Stimulated activated CD4-positive, alpha-beta T cell treated with anti-CD3 and anti-CD28 coated beads, Interleukin-12 subunit alpha, Interleukin-12 subunit beta, amount 100 ng/mL, for 4 hours (primary cell): ENCODE measurements at places on chromosomes 4 and X.

- DNase-seq: no peak
Observed at GRCh38 chrX:3317191-3317718, 29.2 kb downstream of the MXRA5 start.

DNA sequence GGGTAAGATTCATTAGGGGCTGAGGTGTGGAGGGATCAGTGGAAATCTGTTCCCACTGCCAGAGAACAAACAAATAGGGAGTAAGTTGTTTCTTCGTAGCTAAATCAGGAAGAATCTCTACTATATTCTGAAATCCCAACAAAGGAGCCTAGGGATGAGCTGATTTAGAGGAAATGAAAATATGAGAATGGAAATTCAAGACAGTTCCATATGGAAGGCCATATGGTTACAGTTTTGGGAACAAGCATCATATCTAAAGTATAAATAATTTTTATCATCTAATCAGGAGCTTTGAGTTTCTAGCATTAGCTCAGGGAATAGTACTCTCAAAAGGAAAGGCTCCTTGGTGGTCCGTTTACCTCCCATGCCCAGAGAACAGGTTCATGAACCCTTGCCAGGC lies 218.2 kb downstream of the AASDH start:
- no peak for DNase-seq

GRCh38 chrX:137823257-137823656 lies 257.3 kb downstream of the ZIC3 start:
- no peak for DNase-seq

DNA sequence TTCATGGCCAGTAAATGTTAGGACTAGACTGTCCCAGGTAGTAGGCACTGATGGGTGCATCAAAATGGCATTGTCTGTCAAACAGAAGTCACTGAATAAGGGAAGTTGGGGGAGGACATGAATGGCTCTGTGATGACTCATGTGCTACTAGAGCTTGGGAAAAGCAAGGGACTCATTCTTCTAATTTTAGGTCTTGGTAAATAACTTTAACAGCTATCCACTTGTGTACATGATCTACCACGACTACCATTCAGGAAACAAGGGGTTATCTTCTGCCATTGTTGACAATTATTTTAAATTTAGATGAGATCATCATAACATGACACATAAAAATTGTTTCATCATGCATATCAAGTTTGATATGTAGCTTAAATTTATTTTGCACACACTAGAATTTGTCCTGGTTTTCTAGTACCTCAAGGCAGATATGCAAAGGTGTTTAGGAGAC lies 6.3 kb downstream of the AREG start:
- no peak for DNase-seq

DNA sequence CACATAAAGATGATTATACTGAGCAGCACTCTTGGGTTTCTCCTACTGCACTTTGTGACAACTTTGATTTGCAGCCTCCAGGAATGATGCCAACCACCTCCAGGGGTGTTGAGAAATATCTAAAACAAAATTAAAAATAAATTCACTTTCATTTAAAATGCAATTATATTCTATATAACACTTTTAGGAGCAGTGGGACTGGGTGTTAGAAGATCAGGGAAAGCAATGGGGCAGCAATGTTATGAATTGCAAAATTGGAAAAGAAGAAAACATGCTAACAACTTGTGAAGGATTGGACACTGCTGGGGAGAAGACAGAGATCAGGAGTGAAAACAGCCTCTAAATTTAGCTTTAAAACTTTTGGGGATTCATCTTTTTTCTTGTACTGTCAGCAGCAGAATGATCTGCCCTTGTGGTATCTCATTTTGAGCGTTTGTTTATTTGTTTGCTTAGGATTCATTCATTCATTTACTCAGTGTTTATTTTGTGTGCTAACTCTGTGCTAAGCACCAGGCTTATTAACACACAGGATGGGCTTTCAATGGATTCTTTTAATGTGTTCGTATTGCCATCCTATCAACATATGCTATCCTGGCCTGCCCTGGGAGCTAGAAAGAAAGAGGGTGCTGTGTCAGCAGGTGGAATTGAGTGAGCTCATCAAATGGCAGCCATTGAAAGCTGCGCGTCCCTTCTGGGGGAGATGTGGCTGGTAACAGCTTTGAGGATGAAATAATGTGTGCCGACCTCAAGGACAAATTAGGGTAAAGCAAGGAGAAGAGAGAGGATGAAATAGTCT lies 96.5 kb downstream of the FRMPD4 start:
- no peak for DNase-seq

DNA sequence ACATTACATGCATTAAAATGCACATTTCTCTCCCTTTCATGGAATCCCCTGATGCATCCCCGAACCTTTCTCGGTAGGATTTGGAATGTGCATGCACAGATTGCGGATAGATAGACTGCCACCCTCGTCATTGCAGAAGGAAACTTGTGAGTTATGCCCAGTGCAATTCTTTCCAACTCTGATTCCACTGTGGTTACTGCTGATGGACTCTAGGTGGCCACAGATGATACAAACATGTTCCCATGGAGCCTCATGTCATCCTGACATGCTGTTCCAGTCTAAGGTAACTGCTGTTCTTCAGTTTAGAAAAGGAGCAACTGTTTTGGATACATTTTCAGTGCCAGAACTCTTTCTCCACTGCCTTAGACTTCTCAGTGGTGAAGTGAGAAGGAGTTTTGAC lies 9.1 kb upstream of the VCX3B start:
- no peak for DNase-seq
